Motor neuron (in vitro differentiated cells): ENCODE measurements at places on chromosomes 5 and 9. TPM values are rescaled to one million over a fixed set of nuclear protein-coding genes. Genes with fewer than 3 reads are reported as not detected.

IFNA13 gene
- total RNA-seq: not detected in 2 replicates

PRRC1 gene
- 80.8 and 116 TPM in 2 replicates for total RNA-seq

SPINK13 gene
- not detected in 2 replicates for total RNA-seq

SPINK1 gene
- not detected in 2 replicates for total RNA-seq

CRB2 gene
- 0.30 and 0.42 TPM in 2 replicates for total RNA-seq
